ENCODE measurements at places on chromosomes 4 and X. TPM values are rescaled to one million over a fixed set of nuclear protein-coding genes. Genes with fewer than 3 reads are reported as not detected.

HMX1 gene
- total RNA-seq, result not detected

BANK1 gene
- 1.9 TPM for total RNA-seq

SPATA18 gene
- 1.9 TPM for total RNA-seq

SEC31A gene
- total RNA-seq, result 206 TPM

ABCG2 gene
- 11.2 TPM for total RNA-seq

RASL11B gene
- 33.7 TPM for total RNA-seq

GABRQ gene
- total RNA-seq, result 0.99 TPM

CFP gene
- total RNA-seq, result 6.4 TPM

ELF2 gene
- 67.7 TPM for total RNA-seq

KLKB1 gene
- total RNA-seq, result 0.82 TPM

LNX1 gene
- total RNA-seq, result 19.3 TPM

SOX3 gene
- not detected for total RNA-seq

BEX5 gene
- total RNA-seq, result 3.3 TPM

BRS3 gene
- not detected for total RNA-seq

BTC gene
- total RNA-seq, result 4.0 TPM

C1QTNF7 gene
- total RNA-seq, result 19.2 TPM

ANKRD17 gene
- total RNA-seq, result 57.2 TPM

GIMD1 gene
- total RNA-seq, result not detected
